Stimulated activated CD8-positive, alpha-beta memory T cell treated with anti-CD3 and anti-CD28 coated beads, Interleukin-7, amount 100 ng/mL, for 48 hours (primary cell): ENCODE measurements at places on chromosomes 2 and 18.

GRCh38 chr2:48107326-48107925 is 201.1 kb upstream of the FBXO11 start:
- DNase-seq = no peak

GRCh38 chr18:31783059-31783458 is 22.4 kb upstream of the SLC25A52 start:
- DNase-seq = no peak

DNA sequence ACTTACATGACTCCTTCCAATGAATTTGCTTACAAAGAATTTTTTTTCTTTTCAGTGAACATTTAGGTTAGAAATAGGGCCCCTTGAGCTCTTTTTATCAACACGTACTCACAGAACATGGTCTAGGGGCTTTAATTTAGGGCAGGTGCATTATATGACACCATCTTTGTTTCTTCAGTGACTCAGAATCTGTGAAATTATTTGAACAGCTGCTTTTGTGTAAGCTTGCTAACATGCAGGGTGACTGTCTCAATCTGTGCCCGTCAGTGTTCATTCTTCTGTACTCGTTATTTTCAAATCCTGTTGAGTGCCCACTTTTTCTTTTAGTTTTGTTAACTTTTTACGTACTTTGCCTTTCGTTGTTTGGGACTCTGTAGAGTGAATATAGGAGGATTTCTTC is 52.8 kb upstream of the CABYR start:
- no peak for DNase-seq

- no peak for DNase-seq
Measured at GRCh38 chr18:56861244-56861643, 210.1 kb downstream of the WDR7 start.

DNA sequence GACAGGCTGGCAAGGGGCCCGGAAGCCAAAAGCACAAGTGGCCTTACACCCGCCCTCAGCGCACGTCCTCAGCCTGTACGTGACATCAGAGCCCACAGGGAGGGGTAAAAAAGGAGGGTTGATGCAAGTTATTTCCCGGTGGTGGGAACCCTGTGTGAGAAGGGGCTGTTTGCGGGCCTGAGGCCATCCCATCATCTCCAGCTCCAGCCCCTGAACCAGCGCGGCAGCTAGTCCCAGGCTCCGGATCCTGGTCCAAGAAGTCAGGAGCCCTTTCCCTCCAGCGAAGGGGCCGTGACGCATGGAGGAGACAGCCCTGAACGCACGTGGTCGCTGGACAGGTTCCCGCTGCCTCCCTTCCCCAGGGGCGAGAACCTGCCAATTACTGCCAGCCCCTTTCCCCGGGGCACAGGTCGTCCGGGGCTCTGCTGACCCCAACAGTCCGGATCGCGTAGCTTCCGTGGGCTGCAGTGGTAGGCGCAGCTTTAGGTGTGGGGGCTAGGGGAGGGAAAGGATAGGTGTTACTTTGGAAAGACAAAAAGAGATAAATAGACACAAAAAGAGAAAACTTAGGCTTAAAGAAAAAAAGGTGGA is 1.3 kb upstream of the LRP2 start:
- no peak for DNase-seq

- peak; percentile 36 for DNase-seq
Measured at GRCh38 chr18:57441071-57441794, 6.1 kb downstream of the ONECUT2 start.

DNA sequence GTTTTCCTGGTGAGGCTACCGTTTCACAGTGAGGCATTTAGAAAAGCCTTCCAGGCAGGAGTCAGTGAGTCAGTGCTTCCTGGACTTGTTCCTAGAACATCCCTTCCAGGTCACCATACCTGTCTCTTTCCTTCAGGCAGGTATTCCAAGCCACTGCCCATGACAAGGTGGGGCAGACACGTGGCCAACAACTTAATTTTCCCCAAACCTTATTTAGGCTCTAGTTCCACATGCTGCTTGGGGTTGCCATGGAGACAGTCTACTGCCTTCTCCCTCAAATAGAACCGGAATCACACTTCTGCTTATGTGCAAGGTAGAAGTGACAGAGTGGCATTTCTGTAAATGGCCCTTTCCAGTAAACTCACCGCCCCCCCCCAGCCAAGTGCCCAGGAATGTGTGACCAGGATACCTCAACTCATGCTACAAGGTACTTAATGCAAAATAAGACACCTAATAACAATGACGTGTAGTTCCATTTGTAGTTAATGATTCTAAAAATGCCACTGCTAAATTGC is 258.3 kb downstream of the PRKCE start:
- DNase-seq = no peak

- no peak for DNase-seq
Measured at GRCh38 chr2:233455491-233455890, 101.2 kb downstream of the DGKD start.

GRCh38 chr2:171524018-171524401 is 1.7 kb downstream of the CYBRD1 start:
- DNase-seq = no peak

DNA sequence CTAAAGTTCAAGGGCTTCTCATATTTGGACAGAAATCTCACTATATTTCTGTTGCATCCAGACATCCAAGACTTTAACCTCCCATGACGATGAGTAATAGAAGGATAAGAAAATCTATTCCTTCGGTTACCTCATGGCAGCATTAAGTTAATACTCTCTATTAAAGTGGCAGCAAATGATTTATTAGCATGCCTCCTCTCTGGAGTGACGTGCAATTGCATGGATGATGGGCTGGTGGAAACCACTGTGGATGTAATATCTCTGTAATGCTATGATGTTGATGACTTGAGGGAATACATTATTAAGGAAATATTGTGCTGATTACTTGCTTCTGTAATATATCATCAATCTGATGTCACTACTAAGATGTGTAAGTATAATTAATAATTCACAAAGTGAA is 336.8 kb downstream of the DSEL start:
- DNase-seq = no peak

- DNase-seq = no peak
Measured at GRCh38 chr2:132420816-132421805, 4.5 kb downstream of the GPR39 start.

GRCh38 chr18:7524786-7525185 is 42.3 kb upstream of the PTPRM start:
- DNase-seq = no peak

GRCh38 chr2:239803102-239803765 is 221.9 kb downstream of the NDUFA10 start:
- DNase-seq = no peak

GRCh38 chr2:30266705-30267104 is 35.4 kb downstream of the LBH start:
- DNase-seq = no peak

DNA sequence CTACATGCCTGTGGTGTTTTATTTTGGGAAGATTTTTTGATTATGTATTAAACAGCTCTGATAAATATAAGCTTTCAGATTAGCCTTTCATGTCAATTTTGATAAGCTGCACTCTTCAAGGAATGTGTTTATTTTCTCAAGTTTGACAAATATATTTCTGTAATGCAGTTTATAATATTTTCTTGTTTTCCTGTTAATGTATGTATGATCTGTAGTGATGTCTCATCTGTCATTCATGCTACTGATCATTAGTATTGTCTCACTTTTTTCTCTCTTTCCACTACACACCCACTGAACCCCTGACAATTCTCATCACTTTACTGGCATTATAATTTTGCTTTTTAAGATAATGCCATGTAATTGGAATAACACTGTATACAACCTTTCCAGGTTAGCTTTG is 100.9 kb downstream of the TMEM18 start:
- no peak for DNase-seq

DNA sequence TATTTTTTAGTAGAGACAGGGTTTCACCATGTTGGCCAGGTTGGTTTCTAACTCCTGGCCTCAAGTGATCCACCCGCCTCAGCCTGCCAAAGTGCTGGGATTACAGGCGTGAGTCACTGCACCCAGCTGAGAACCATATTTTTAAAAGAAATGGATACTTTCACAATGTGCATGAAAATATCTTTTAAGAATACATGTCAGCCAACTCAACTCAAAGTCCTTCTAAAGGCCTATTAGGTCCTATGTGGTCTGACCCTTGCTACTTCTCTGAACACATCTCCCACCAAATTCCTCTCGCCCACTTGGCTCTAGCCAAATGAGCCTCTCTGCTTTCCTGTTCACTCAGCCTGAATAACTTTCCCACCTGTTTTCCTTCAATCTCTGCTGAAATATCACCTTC is 119.6 kb downstream of the MTX2 start:
- DNase-seq = no peak

DNA sequence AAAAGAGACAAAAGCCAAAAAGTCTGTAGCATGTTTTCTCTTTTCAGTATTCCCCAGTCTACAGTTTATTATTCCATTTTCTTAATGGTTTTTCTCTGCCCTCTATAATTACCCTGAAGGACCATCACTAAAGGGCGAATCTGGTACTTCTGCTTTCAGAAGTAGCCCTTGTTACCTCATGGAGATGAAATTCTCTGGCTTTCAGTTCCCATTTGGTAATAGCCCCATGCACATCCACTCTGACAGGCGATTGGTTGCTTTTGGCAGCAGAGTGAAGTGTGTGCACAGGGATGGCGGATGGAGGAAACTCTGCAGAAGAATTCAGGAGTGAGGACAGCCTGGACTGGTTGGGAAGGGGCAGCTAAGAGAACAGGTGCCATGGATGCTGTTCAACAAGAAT is 66.3 kb upstream of the NABP1 start:
- no peak for DNase-seq

- DNase-seq = no peak
Measured at GRCh38 chr2:34105006-34105767, 506.1 kb upstream of the FAM98A start.

GRCh38 chr18:24176727-24177416 is 38.0 kb downstream of the CABYR start:
- DNase-seq = peak; percentile 39

DNA sequence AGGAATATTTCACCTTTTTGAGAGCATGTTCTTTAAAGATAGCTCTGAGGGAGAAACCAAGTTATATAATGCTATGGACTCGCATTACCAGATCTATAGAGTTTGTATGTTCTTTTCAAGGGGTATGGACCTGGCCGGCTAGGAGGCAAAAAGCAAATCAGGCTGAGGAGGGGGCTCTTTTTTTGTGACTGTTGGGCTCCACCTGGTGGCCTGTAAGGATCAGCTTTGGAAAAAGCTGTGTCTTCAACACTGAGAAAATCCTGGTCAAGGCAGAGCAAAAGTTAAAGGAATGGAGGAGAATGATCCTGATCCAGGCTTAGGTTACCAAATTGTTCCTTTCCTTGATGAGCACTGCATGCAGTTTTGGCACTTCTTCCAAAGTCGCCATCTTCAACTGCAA is 180.5 kb downstream of the DIS3L2 start:
- DNase-seq = no peak

- no peak for DNase-seq
Measured at GRCh38 chr2:116094196-116094595, 1651.8 kb downstream of the DPP10 start.

GRCh38 chr2:110771547-110772382 is 39.4 kb downstream of the ACOXL start:
- DNase-seq = no peak

DNA sequence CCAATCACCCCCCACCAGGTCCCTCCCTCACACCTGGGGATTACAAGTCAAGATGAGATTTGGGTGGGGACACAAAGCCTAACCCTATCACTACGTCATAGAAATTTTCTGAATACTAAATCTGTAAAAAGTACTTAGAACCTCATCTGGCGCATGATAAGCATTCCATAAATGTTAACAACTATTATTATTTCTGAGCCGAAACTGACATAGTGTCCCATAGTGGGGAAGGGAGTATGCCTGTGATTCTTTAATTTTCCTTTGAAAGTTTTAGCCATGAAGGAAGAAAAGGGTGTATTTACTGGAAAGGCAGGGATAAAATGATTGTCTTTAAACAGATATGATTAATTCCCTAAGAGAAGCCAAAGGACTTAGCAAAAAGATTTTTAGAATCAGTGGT is 71.4 kb downstream of the FHOD3 start:
- no peak for DNase-seq

GRCh38 chr2:84999553-84999955 is 28.6 kb downstream of the KCMF1 start:
- DNase-seq = no peak

GRCh38 chr2:104658144-104658835 is 195.6 kb upstream of the POU3F3 start:
- no peak for DNase-seq

DNA sequence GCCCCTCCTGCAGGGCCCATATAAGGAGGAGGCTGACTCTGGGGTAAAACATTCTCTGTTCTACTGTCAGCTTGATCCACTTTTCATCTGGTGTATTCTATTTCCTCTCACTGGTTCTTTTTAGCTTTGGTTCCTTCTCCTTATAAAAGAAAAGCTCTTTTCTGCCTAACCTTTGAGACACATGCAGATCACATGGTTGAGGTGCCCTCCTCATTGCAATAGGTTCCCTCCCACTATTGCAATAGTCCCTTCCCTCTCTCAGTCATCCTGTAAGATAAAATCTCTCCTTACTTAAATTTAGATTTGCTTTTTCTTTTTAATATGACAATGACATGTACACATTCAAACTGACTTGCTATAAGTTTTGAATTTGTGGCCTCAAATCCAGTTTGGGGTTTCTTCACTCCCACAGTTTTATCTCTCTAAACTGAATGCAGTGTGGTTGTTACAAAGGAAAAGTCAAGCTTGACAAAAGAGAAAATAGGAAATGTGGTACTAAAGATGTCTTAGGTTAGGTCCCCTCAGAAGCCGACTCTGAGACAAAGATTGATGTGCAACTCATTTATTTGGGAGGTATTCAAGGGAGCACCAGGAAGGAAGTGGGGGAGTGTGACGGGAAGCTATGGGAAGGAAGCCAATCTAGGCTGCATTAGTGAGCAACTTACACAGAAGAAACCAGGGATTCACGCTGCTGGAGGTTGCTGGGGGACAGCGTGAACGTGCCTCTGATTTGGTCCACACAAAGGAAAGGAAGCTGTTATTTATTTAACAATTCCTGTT is 127.6 kb upstream of the LINC00305 start:
- DNase-seq = no peak

- no peak for DNase-seq
Measured at GRCh38 chr2:1224901-1225300, 188.4 kb upstream of the TPO start.

GRCh38 chr18:32333781-32334180 is 136.9 kb downstream of the GAREM1 start:
- no peak for DNase-seq

GRCh38 chr2:220000080-220000479 is 372.6 kb downstream of the SLC4A3 start:
- no peak for DNase-seq

DNA sequence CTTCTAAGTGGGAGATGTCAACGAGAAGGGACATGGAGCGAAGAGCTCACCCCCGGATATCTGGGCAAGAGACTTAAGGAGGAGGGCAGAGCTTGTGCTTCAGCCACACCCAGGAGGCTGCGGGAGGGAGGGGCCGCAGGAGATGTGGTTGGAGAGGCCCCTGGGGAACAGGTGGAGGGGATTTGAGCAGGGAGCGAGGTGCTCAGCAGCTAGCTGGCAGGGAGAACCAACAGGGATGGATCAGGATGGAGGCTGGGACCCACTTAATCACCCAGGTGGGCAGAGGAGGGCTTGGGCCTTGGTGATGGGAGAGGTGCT is 78.3 kb downstream of the MBP start:
- no peak for DNase-seq

GRCh38 chr2:149463328-149464002 is 124.1 kb downstream of the MMADHC start:
- DNase-seq = peak; percentile 0
